ENCODE measurements at places on chromosomes 12 and 14. TPM values are rescaled to one million over a fixed set of nuclear protein-coding genes. Genes with fewer than 3 reads are reported as not detected.

Gene AKAP5
- total RNA-seq = 3.6 TPM

Gene CCDC196
- total RNA-seq = not detected

DNA sequence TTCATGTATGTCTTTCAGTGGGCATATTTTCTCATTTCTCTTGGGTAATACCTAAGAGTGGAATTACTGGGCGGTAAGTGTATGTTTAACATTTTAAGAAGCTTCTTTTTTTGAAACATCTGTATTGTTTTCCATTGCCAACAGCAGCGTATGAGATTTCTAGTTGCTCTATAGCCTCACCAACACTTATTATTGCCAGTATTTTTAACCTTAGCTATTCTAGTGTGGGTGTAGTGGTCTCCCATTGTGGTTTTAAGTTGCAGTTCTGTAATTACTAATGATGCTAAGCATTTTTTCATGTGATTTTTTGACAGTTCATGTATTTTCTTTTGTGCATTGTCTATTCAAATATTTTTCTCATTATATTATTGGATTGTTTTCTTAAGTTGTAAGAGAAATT lies 101.9 kb upstream of the EEA1 start:
- no peak for DNase-seq

DNA sequence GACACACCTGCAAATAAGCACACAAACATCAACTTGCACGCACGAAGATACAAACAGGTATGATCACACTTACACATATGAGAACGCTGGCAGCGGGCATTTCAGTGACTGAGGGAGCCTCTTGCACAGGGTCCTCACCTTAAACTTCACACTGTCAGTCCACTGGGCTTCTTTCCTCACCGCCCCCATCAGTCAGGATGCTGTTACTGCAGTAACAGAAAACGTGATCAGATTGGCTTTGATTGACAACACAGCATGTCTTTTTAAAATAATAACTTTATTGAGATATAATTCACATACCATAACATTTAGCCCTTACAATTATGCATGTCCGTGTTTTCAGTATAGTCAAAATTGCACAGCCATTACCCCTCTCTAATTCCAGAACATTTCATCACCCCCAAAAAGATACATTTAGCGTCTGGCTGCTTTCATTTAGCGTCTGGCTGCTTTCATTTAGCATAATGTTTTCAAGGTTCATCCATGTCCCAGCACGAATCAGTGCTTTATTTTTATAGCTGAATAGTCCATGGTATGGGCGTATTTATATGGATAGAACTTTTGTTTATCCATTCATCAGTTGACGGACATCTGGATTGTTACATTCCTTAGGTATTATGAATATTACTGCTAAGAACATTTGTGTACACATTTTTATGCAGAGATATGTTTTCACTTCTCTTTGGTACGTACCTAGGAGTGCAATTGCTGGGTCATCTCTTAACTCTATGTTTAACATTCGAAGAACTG lies 8.4 kb downstream of the CCDC197 start:
- DNase-seq = no peak

GRCh38 chr12:112815589-112816321 lies 24.2 kb downstream of the RPH3A start:
- no peak for DNase-seq

- DNase-seq = no peak
These were observed 117.1 kb downstream of the HMGA2 start for GRCh38 chr12:65941388-65941787.

DNA sequence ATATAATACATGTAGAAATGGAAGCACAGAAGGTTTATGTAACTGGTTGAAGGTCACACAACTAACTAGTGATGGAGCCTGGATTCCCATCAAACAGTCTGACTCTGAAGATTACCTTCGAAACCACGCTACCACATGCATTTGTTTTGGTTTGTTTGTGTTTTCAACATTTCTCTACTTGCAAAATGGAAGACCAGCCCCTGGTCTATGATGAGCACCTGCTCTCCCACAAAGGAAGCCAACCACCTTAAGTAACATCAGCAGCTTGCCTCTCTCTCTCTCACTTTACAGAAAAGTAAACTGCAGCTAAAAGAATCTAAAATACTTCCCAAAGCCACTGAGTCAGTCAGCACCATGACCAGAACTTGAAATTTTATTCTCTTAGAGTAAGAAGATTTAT lies 186.9 kb upstream of the TMPO start:
- DNase-seq = no peak
